ENCODE measurements at places on chromosomes 11 and 22.

DNA sequence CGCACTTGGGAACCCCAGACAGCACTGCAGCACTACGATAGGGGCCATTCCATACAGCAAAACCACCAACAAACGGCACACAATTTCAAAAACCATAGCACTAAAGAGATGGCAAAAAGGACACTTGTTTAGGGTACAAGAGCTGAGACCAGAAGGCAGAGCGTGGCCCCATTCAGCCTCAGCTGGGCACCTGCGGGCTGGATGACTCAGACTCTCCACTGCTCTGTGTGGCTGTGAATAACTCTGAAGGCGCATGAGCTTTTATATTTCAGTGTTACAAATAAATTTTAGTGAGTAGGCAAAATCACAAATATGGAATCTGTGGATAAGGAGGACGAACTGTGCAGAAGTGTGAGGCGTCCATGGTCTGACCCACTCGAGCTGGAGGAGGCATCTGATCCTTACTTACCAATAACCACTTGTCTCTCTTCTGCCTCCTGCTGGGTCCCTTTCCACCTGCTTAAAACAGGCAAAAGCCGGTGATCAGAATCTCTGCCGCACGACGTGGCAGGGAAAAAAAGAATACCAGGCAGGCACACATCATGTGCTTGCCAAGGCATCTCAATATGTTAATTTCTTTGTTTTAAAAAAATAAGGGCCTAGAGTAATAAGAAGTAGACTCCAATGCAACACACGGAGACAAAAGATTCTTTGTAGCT is 325.7 kb downstream of the SHANK2 start:
- H3K4me3 ChIP-seq = no peak overlapping the region
- H3K4me1 ChIP-seq = peaks cover 11% of the 10 kb centered on the region
- no peaks in the 10 kb centered on the region for H3K27me3 ChIP-seq

- H3K4me1 ChIP-seq = peaks cover 19% of the 10 kb centered on the region
- no peaks in the 10 kb centered on the region for H3K27me3 ChIP-seq
- no peaks in the 10 kb centered on the region for H3K36me3 ChIP-seq
- H3K4me3 ChIP-seq = no peak overlapping the region
- DNase-seq = no peak
Observed at GRCh38 chr11:16043617-16044016, 312.7 kb downstream of the SOX6 start.

GRCh38 chr11:46243796-46244109 is 33.7 kb upstream of the CREB3L1 start:
- H3K4me1 ChIP-seq = peaks cover 24% of the 10 kb centered on the region
- H3K27me3 ChIP-seq = peaks cover 2% of the 10 kb centered on the region
- no peak for DNase-seq

DNA sequence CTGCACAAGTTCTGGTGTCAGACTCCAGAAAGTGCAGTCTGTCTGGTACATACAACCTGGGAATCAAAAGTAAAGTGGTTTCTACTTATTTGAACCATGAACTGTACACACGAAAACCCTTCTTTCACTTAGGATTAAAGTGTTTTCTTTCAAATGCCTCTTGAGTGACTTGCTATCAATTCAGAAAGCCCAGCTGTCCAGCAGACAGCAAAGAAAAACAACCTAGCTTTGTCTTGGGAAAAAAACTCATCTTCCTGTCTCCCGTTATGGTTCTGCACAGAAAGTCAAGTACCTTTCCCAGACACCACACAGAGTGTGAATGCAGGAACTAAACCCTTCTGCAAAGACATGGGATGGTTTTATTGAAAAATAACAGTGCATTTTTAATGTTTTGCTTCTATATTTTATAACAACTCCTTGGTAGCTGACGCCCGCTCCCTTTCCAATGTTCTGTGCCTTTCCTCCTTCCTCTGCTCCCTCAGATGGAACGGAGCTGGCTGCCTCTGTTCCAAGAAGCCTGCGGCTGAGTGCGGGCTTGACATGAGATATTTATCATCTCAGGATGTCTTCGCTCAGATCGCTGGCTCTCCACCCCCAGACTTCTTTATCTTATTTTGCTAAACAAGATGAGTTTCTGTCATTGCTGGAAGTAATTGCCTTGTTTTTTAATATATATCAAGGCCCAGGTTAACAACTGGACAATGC is 322.3 kb upstream of the B3GAT1 start:
- H3K27me3 ChIP-seq = no peaks in the 10 kb centered on the region
- no peak for DNase-seq
- H3K27ac ChIP-seq = no peak overlapping the region
- H3K4me3 ChIP-seq = no peak overlapping the region
- H3K36me3 ChIP-seq = no peaks in the 10 kb centered on the region

- H3K4me3 ChIP-seq = no peak overlapping the region
- no peaks in the 10 kb centered on the region for H3K36me3 ChIP-seq
- H3K27me3 ChIP-seq = no peaks in the 10 kb centered on the region
- H3K27ac ChIP-seq = no peak overlapping the region
- no peak for DNase-seq
- no peaks in the 10 kb centered on the region for H3K4me1 ChIP-seq
Observed at GRCh38 chr11:103051151-103051801, 40.7 kb downstream of the DCUN1D5 start.

GRCh38 chr11:27228232-27228905 is 134.6 kb downstream of the CCDC34 start:
- no peak for DNase-seq
- H3K4me3 ChIP-seq = no peak overlapping the region
- no peak overlapping the region for H3K27ac ChIP-seq
- peaks cover 12% of the 10 kb centered on the region for H3K4me1 ChIP-seq

- H3K4me3 ChIP-seq = no peak overlapping the region
- H3K36me3 ChIP-seq = no peaks in the 10 kb centered on the region
- no peaks in the 10 kb centered on the region for H3K27me3 ChIP-seq
- H3K4me1 ChIP-seq = peaks cover 14% of the 10 kb centered on the region
- DNase-seq = no peak
- H3K27ac ChIP-seq = no peak overlapping the region
Observed at GRCh38 chr11:130553306-130553705, 104.9 kb downstream of the ADAMTS15 start.

- H3K4me3 ChIP-seq = no peak overlapping the region
- no peak for DNase-seq
- H3K27ac ChIP-seq = no peak overlapping the region
- no peaks in the 10 kb centered on the region for H3K36me3 ChIP-seq
Observed at GRCh38 chr11:102623998-102624397, 1.1 kb downstream of the MMP20 start.

GRCh38 chr22:50504369-50505211 is 2.9 kb downstream of the LMF2 start:
- DNase-seq = no peak
- no peak overlapping the region for H3K4me3 ChIP-seq
- H3K36me3 ChIP-seq = no peaks in the 10 kb centered on the region
- no peaks in the 10 kb centered on the region for H3K27me3 ChIP-seq

GRCh38 chr11:43381802-43382201 is 23.1 kb downstream of the TTC17 start:
- peaks cover 6% of the 10 kb centered on the region for H3K4me1 ChIP-seq
- 0 out of 2 replicates have a peak, but pooled peaks cover 2% of the 10 kb centered on the region for H3K36me3 ChIP-seq
- peak; percentile 59 for DNase-seq
- H3K27ac ChIP-seq = no peak overlapping the region
- no peak overlapping the region for H3K4me3 ChIP-seq

DNA sequence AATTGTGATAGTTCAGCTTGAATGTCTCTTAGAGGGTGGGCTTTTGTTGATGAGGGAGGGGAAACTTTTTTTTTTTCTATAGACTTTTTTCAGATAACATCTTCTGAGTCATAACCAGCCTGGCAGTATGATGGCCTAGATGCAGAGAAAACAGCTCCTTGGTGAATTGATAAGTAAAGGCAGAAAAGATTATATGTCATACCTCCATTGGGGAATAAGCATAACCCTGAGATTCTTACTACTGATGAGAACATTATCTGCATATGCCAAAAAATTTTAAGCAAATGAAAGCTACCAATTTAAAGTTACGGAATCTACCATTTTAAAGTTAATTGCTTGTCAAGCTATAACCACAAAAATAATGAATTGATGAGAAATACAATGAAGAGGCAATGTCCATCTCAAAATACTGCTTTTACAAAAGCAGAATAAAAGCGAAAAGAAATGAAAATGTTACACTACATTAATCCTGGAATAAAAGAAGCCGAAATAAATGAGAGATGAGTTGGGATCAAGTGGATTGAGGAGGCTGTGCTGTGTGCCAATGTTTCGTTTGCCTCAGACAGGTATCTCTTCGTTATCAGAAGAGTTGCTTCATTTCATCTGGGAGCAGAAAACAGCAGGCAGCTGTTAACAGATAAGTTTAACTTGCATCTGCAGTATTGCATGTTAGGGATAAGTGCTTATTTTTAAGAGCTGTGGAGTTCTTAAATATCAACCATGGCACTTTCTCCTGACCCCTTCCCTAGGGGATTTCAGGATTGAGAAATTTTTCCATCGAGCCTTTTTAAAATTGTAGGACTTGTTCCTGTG is 3.9 kb downstream of the MALAT1 start:
- peaks cover 57% of the 10 kb centered on the region for H3K36me3 ChIP-seq
- no peaks in the 10 kb centered on the region for H3K27me3 ChIP-seq
- H3K4me1 ChIP-seq = peaks cover 25% of the 10 kb centered on the region

- no peaks in the 10 kb centered on the region for H3K36me3 ChIP-seq
- no peak overlapping the region for H3K4me3 ChIP-seq
- no peak overlapping the region for H3K27ac ChIP-seq
- DNase-seq = no peak
- no peaks in the 10 kb centered on the region for H3K27me3 ChIP-seq
Observed at GRCh38 chr11:118128310-118128709, 24.3 kb downstream of the SCN4B start.

DNA sequence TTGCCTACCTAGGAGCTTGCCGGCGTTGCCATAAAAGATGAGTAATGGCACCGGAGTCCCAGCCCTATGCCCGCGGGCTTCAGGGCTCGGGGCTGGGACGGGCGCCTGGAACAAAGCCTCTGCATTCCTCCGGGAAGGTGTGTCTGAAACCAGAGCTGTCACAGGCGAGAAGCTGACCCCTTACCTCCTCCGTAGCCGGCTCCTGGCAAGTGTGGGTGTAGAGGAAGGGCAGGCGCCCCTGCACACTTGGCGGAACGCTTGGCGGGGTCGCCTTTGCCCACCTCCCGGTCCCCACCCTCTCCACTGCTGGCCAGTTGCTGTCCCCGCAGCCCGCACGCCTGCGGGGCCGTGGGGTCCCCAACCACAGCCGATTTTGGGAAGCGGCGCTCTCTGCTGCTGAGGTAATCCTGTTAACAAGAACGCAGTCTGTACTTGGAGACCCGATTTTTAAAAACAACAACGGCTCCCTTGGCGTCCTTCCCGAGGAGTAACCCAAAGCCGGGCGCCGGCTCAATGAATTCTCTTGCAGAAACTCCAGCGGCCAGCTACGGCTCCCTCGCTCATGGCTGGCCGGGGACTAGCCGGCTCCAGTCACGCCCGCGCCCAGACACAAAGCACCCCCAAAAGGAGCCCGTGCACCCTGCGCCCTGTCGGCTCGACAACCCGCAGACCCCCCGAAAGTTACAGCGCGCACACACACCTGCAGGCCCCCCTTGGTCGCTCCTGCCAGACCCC is 89.2 kb downstream of the PLEKHA7 start:
- no peaks in the 10 kb centered on the region for H3K36me3 ChIP-seq
- peaks cover 56% of the 10 kb centered on the region for H3K27me3 ChIP-seq
- peak overlapping the region; percentile 83 for H3K4me3 ChIP-seq
- DNase-seq = peak; percentile 86

- DNase-seq = peak; percentile 93
- H3K27ac ChIP-seq = no peak overlapping the region
- peaks cover 22% of the 10 kb centered on the region for H3K27me3 ChIP-seq
- H3K4me1 ChIP-seq = peaks cover 25% of the 10 kb centered on the region
Observed at GRCh38 chr22:31104869-31105268, 2.5 kb downstream of the SELENOM start.
